ENCODE measurements at places on chromosomes 7 and 10.

GRCh38 chr7:12291870-12292269, 80.8 kb downstream of the TMEM106B start:
- no peak for DNase-seq

GRCh38 chr10:23173214-23174073, 18.7 kb upstream of the PTF1A start:
- DNase-seq: no peak

DNA sequence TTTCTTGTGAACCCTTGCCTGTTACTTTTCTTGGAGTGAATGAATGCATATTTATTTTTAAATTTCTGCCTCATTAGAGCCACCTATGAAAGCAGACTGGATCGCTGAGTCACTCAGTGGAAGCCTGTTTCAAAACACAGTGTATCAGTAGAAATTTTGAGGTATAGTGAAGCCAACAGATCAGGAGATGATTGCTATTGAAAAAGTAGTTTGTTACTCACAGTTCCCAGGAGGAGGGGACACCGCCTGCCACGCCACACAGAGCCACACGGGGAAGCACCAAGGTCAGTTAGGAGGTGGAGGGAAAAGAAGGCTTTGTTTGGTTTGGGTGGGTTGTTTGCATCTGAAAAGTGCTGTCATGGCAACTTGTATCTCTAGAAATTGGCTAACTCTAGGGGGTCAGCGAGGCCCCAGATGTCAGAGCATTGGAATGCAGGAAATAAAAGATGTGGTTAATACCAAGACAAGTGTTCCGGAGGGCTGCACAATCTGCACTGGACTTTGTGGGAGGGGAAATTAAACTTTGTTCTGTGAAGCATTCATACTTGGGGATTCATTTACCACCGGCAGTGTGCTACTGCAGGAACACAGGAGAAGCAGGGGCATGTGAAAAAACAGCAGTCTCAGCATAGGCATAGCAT, 106.4 kb upstream of the SDK1 start:
- no peak for DNase-seq

- peak; percentile 69 for DNase-seq
Observed at GRCh38 chr7:15495170-15495569, 66.6 kb downstream of the AGMO start.

DNA sequence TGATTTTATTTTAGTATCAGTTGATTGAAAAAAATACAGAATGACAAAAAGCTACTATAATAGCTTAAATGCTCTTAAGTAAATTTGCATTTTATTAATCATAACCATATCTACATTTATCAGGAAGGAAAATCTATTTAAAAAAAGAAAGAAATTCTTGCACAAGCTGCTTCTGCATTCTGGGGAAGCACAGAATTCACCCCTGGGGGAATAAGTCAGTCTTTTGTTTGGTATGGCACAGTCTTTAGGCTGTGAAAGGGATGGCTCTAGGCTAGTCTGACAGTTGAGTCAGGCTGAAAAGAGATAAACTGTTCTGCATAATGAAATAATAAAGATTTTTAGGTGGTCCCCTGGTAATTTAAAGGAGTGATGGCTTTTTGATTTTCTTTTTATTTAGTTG, 37.9 kb downstream of the HTR7 start:
- DNase-seq: no peak

GRCh38 chr10:131911451-131911850, 10.6 kb downstream of the PPP2R2D start:
- DNase-seq: no peak

DNA sequence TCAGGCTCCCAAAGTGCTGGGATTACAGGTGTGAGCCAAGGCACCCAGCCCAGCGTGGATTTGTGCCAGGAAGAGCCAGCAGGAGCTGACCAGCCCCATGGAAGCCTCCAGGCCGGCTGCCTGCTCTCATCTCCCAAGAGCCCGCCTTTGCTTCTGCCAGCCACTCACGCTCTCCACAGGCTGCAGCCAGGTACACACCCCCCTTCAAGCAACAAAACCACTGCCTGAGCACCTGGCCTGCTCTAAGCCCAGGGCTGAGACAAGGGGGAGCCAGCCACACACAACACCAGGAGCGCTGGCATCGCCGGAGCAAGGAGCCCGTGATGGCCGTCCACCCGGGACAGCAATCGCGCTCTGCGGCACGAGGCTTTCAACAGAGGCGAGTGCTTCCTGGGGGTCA, 34.5 kb downstream of the MAD1L1 start:
- no peak for DNase-seq

GRCh38 chr7:16504019-16504418, 22.6 kb upstream of the LRRC72 start:
- no peak for DNase-seq

DNA sequence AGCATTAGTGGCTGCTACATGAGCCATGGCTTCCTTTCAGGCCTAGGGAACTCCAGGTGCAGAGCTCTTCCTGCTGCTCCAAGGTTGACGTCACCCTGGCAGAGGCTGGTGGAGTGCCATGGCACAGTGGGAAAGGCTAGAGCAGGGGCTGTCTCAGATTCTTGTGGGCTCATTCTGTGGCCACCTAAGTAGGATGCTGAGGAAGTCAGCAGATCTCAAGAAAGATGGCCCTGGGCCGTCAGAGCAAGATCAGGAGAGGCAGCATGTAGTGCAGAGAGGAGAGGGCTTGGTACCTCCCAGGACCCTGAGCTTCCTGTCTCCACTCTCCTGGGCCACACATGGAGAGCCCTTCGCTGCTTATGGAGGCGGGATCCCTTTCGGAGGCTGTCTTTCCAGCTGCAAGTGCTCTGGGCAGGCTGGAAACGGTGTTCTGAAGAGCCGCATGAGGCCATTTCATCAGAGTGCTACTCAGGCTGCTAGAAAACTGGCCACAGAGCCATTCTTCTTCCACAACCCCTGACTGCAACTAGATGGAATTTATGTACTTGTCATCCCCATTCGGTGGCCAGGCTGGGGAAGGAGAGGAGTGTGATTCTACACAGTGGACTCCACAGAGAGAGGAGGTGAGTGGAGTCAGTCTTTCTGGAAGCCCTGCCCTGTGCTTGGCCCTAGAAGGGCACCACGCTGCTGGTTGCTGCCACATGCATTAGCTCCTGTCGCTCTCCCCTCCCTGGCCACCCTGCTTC, 304.2 kb downstream of the RPS24 start:
- no peak for DNase-seq

DNA sequence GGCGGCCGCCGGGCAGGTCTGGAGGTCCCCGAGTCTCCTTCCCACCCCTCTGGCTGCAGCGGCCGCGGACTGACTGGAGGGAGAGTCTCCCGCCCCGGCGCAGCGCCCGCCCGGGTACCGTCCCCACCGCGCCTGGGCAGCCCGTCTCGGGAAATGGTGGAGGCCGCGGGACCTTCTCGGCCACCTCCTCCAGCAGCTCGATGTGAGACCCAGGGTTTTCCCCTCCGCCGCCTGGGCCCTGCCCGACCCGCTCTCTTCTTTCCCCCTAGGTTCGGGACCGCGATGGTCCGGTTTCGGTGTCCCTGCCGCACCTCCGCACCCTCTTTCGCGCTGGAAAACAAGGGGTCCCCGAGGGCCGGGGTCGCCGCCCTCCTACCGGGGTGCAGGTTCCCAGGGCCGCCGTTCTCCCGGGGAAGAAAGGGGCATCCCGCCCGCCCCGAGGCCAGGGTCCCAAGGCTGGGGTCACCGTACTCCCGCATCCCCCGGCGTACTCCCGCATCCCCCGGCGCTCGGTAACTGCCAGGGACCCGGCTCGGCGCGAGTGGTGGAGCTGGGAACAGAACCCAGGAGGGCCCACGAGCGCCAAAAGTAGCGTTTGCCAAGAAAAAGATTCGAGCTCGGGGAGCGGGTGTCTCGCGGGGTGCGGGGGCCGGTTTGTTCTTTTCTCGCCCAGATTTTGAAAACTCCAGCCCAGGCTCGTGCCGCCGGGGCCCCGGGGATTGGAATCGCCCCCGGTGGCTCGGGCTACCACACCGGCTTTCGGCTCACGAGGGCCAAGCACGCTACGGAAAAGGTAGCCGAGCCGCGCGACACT, 3.4 kb downstream of the TNRC18 start:
- no peak for DNase-seq

DNA sequence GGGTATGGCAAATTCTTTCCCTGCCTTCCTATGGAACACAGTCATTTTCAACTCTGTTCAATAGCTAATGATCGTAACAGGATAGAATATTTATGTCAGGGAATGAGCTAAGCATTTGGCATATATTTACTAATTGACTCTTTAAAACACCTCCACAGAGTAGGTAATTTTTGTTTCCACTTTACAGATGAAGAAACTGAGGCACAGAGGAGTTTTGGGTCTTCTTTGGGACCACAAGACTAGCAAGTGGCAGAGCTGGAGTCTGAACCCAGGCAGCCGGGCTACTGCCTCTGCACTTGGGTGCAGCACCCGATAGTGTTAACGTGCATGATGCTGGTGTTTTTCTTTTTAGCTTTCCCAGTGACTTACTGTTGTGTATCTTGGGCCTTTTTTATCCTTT, 384.0 kb downstream of the SFMBT2 start:
- no peak for DNase-seq

- DNase-seq: no peak
Observed at GRCh38 chr10:33150146-33150545, 184.3 kb downstream of the NRP1 start.

GRCh38 chr10:49157229-49157628, 23.4 kb upstream of the FAM170B start:
- DNase-seq: no peak

DNA sequence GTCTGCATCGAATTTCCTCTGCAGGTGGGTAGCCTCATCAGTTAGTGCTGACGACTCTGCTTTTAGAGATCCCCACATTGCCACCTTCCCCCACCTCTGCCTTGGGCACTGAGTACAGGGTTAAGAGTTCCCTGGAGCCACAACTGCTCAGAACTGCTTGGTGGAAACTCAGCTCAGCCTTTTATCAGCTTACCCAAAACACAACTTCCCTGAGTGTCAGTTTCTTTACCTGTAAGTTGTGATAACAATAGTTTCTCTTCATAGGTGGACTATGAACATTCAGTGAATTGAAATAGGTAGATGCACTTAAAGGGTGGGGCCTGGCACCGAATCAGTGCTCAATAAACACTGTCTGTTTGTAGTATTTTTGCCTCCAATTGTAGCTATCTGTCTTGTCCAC, 11.3 kb downstream of the ASB13 start:
- DNase-seq: no peak
